ENCODE measurements at places on chromosomes 7 and 10. TPM values are rescaled to one million over a fixed set of nuclear protein-coding genes. Genes with fewer than 3 reads are reported as not detected.

- no peak for DNase-seq
Measured at GRCh38 chr10:52778511-52779392, 6.2 kb upstream of the MBL2 start.

DNA sequence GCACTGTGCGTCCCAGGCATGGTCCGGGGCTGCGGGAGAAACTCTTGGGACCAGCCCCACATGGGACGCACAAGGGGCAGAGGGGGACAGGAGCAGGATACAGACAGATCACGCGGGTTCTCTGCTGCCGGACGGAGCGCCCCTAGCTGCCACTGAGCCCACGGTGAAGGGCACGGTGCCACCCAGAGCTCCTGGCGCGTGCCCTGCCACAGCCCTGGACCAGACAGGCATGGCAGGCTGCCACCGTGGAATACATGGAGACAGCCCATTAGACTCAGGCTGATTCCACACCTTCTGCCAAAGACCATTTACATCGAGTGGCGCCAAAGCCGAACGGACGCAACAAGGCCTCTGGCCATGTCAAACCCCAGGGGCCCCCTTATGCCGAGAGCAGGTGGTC is 90.4 kb downstream of the MAD1L1 start:
- DNase-seq, result no peak

DNA sequence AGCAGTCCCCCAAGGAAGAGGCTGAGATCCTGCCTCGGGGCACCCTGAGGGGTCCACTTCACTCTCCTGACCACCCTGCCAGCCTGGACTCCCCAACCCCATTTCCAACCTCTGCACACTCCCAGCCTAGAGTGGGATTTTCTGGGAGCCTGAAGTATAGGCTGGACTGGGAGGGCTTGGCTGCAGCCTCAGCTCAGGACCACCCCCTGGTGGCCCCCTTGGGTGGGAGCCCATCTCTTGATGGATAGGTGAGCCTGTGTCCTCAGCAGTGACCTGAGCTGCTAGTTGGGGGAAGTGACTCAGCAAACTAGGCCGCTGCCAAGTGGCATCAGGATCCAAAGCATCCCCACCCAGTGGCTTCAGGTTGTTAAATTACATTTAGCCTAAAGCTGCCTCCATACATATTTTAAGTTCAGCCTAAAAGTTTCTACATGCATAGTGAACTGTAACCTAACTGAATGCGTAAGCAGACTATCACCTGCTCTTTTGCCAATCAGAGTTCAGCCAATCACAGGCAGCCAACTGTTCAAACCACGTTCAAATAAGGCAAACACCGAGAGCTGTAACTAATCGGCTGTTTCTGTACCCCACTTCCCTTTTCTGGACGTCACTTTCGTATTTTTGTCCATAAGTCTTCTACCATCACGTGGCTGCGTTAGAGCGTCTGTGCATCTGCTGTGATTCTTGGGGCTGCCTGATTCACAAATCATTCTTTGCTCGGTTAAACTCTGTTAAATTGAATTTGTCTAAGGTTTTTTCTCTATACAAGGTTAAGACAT is 144.0 kb downstream of the PLPP4 start:
- DNase-seq, result no peak

DNA sequence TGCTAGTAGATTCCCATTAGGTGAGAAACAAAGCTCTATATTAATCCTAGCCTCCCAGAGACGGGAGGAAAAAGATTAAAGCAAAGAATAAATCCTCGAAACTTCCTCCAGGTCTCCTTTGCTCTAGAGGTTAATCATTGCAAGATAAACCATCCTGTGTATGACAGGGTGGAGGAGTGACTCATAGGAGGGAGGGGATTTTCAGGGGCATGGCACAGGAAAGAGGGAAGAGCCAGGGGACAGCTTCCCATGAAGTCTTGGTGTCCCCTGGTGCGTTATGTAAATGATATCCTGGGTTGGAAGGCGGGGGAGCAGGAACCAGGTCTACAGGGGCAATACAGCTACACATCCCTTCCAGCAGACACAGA is 780 bp downstream of the CYP3A5 start:
- peak; percentile 96 for DNase-seq

GRCh38 chr10:122056431-122057094 is 67.6 kb downstream of the TACC2 start:
- peak; percentile 42 for DNase-seq

- DNase-seq, result no peak
Measured at GRCh38 chr10:112533916-112534315, 86.9 kb downstream of the VTI1A start.

- DNase-seq, result no peak
Measured at GRCh38 chr7:128755075-128755818, 16.1 kb downstream of the CALU start.

- DNase-seq, result no peak
Measured at GRCh38 chr10:6218692-6219493, 16.2 kb downstream of the PFKFB3 start.

DNA sequence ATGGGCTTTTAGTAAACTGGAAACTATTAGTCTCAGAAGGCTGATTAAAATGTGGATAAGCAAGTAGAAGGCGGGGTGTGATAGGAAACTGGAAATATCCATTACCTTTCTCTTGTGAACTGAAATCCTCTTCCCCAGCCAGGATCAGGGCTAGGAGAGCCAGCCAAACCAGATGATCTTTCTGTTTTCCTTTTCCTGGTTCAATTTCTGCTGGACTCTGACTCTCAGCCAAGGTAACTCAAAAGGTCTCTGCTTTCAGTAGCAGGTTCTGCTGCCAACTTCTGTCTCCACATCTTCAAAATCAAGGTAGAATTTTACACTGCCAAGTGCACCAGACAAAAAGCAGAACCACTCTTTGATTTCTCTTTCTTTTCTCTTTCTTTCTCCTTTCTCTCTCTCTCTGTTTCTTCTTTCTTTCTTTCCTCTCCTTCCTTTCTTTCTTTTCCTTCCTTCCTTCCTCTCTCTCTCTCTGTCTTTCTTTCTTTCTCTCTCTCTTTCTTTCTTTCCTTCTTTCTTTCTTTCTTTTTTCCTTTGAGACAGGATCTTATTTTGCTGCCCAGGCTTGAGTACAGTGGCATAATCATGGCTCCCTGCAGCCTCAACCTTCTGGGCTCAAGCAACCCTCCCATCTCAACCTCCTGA is 30.8 kb downstream of the OTUD1 start:
- peak; percentile 16 for DNase-seq

DNA sequence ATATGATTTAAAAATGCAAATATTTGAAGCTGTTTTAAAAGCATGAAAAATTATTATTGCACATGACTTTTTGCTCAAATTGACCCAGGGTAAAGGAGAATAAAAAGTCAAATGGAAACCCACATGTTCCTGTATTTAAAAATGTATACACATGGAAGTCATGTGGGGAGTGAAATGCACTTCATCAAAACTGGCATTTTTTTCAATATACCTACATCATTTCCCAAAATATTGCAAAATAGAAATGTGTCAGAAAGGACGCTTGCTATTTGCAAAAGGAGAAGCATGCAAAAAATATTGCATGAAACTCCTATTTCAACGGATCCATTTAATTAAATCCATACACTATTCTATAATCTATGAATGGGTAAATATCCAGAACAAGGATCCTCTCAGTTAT is 117.0 kb downstream of the POU6F2 start:
- no peak for DNase-seq

DNA sequence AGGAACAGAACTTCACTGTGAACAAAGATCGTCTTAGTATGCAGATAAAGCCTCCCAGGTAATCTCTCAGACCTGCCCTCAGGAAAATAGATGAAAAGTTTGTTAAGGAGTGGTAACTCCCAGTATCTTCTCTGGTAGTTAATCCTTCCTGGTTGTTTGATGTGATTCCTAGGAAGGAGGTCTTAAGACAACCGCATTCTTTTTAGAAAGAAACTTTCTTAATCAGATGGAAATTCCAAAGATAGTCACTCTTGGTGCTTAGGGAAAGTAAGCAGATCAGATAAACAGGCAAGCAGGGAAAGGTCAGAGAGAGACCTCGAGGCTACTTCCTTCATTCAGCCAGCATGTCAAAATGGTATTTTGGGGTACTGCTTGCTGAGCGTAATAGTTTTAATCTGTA is 30.5 kb upstream of the ARMC3 start:
- DNase-seq, result no peak

DNA sequence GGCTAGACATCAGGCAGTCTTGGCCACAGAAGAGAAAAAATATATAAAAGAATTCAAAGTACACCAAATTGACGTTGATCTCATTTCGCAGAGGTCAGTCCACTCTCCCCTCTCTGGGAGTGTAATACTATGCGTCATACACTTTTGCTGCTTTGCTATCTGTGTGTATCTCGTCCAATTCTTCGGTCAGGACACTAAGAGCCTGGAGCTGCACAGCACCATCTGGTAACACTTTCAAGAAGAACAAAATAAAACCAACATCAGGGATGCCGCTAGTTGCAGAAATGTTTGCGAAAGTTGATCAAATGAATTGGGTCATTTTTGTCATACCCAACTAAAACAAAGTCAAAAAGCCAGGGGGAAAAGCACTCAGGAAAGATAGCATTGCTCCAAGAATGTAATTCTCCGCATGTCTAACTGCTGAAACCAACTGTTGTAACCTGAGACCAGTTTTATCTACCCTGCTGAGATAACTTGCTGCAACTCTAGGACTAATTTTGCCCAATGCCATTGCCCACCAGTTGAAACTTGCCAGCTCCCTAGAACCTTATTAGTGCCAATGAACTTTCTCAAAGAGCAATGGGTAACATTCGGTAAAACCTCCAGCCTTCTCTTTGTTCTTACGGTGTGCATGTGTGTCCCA is 23.0 kb downstream of the TMEM176A start:
- DNase-seq, result no peak

GRCh38 chr7:134886353-134887057 is 99.8 kb upstream of the AGBL3 start:
- peak; percentile 37 for DNase-seq

GRCh38 chr7:28956608-28957063 is 1.5 kb downstream of the TRIL start:
- DNase-seq, result peak; percentile 67

- DNase-seq, result no peak
Measured at GRCh38 chr7:137882261-137882668, 35.5 kb upstream of the DGKI start.

GRCh38 chr7:149147752-149148653 is 750 bp downstream of the ZNF398 start:
- peak; percentile 58 for DNase-seq

- DNase-seq, result no peak
Measured at GRCh38 chr10:132429281-132430230, 32.6 kb downstream of the PWWP2B start.

- DNase-seq, result no peak
Measured at GRCh38 chr10:46092524-46093081, 46.5 kb upstream of the MSMB start.

GRCh38 chr10:121497513-121498470 is 100.5 kb downstream of the FGFR2 start:
- DNase-seq, result peak; percentile 11

- no peak for DNase-seq
Measured at GRCh38 chr10:89002226-89002978, 11.8 kb downstream of the FAS start.

GRCh38 chr10:126317751-126318150 is 70.5 kb downstream of the ADAM12 start:
- no peak for DNase-seq

GRCh38 chr7:1227814-1228544 is 4.7 kb upstream of the UNCX start:
- no peak for DNase-seq

DNA sequence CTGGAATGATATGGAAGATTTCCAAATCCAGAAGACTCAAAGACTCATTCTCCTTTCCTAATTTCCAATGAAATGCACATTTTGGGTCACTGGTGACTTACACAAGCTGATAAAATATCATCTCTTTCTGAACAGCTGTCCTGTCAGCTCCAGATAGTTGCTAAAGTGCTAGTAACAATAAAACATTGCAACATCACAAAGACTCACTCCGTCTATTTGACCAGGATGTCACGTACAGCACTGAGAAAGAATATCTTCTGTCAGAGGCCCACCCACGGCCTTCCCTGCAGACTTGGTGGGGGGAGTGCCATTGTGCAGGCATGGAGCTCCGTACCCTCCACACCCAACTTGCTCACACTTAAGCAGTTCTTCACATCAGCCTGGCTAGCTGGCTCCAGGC is 78.9 kb upstream of the EGR2 start:
- no peak for DNase-seq

GRCh38 chr10:5045095-5045494 is 41.4 kb upstream of the AKR1C2 start:
- DNase-seq, result no peak

DNA sequence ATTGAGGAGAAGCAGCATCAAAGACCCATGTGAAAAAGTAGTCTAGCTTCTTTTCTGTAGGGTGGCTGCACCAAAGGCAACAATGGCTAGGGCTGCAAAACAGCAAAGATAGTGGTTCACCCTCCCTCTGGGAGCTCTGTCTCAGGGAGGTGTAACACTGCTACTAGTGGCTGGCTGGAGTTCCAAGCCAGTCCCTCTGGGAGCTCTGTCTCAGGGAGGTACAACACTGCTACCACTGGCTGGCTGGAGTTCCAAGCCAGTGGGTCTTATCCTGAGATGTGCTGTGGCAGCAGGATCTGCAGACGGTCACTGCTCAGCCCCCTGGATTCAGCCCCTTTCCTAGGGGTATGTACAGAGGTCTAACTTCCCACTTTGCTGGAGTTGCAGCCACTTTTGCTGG is 37.9 kb upstream of the TMEM140 start:
- no peak for DNase-seq

DNA sequence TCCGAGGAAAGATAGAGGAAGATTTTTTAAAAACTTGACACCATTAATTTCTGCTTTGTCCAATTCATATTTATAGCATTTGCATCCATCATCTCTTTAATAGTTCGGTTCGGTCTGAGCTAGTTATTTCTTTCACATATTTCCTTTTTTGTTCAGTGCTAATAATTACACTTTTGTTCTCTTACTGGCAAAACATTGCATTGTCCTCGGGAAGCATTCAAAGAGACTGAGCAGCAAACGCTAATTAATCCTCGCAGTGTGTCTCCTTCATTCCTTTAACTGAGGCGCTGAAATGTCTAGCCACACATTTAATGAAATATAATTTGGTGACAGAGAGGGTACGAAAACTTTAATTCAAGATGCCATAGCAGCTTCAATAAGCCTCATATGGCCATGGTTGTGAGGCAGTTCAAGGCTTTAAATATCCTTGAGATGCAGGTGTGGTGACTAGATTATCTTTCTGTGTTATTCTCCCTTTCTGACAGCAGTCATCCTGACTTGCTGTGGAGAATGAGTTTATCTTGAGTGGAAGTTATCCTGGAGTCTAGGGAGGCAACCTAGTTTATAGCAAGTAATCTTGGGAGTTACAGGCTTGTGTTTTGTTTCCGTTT is 431.4 kb downstream of the SDK1 start:
- DNase-seq, result no peak

GRCh38 chr7:157664871-157665633 is 328.2 kb downstream of the DNAJB6 start:
- no peak for DNase-seq

The PAX4 gene
- polyA plus RNA-seq, result 0.31 TPM

The TSPAN12 gene
- 134 TPM for polyA plus RNA-seq

The PRKG1 gene
- 7.4 TPM for polyA plus RNA-seq

The PIK3AP1 gene
- polyA plus RNA-seq, result 5.6 TPM

The ADCYAP1R1 gene
- 0.84 TPM for polyA plus RNA-seq

The HOXA11 gene
- 0.04 TPM for polyA plus RNA-seq

The TAS2R16 gene
- polyA plus RNA-seq, result not detected

The IGFBP3 gene
- 92.1 TPM for polyA plus RNA-seq

The RNF32 gene
- 1.1 TPM for polyA plus RNA-seq

The NPM3 gene
- 14.9 TPM for polyA plus RNA-seq

The DNTT gene
- not detected for polyA plus RNA-seq

The ATRNL1 gene
- polyA plus RNA-seq, result not detected

The ZNF33B gene
- polyA plus RNA-seq, result 18.1 TPM
